ENCODE measurements at places on chromosomes 7 and 10. TPM values are rescaled to one million over a fixed set of nuclear protein-coding genes. Genes with fewer than 3 reads are reported as not detected.

DLX6 gene
- total RNA-seq = not detected

COMTD1 gene
- total RNA-seq = 36.9 TPM

VSTM4 gene
- 0.20 TPM for total RNA-seq

PRKAR2B gene
- total RNA-seq = 1.0 TPM

CLEC5A gene
- not detected for total RNA-seq

NEUROG3 gene
- total RNA-seq = not detected

NPSR1 gene
- total RNA-seq = not detected

UCMA gene
- total RNA-seq = not detected

PRLHR gene
- total RNA-seq = not detected

SPDYE9 gene
- total RNA-seq = not detected

RP9 gene
- total RNA-seq = 22.6 TPM

ITGB8 gene
- not detected for total RNA-seq

STOX1 gene
- 0.32 TPM for total RNA-seq

DCLRE1A gene
- total RNA-seq = 16.0 TPM

DENND2A gene
- not detected for total RNA-seq

APBB1IP gene
- 43.6 TPM for total RNA-seq

LDB3 gene
- total RNA-seq = 0.10 TPM

PLEKHS1 gene
- total RNA-seq = 0.05 TPM

KLF14 gene
- not detected for total RNA-seq

ADRB1 gene
- total RNA-seq = not detected

LRRC61 gene
- 24.9 TPM for total RNA-seq

VPS37D gene
- total RNA-seq = 0.18 TPM

NME8 gene
- not detected for total RNA-seq

AKR1C4 gene
- total RNA-seq = not detected

ZNF425 gene
- total RNA-seq = 1.2 TPM

HMX2 gene
- total RNA-seq = not detected

SH2D4B gene
- total RNA-seq = 0.18 TPM

CTAGE4 gene
- total RNA-seq = 0.75 TPM

MSMB gene
- total RNA-seq = not detected

PON1 gene
- not detected for total RNA-seq

DMTF1 gene
- total RNA-seq = 103 TPM

FKBP6 gene
- not detected for total RNA-seq

BAMBI gene
- 0.81 TPM for total RNA-seq

FAM200A gene
- 4.7 TPM for total RNA-seq

PDE6C gene
- not detected for total RNA-seq
